ENCODE measurements at places on chromosomes 6 and 20.

- DNase-seq, result no peak
These were observed 49.2 kb upstream of the ALDH8A1 start for GRCh38 chr6:134999107-134999506.

DNA sequence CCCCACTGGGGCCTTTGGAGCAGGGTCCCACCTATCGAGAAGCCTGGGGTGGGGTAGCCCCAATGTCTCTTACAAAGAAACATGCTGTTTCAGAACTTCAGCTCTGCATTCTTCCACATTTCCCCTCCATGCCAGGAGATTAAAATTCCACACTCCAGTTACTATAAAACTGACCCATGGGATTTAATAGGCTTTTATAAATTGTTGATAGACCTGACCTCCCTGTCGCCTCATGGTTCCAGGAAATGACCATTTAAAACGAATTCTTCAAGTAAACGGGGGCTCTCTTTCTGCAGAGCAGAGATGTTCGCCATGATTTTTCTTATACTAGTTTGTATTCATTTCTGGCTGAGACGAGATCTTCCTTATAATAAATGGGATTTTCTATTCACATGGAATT lies 19.3 kb downstream of the RIN2 start:
- no peak for DNase-seq

GRCh38 chr6:133184798-133185372 lies 56.3 kb upstream of the EYA4 start:
- DNase-seq, result peak; percentile 32

- DNase-seq, result peak; percentile 71
These were observed 4.6 kb downstream of the ZNF184 start for GRCh38 chr6:27468334-27468733.

- peak; percentile 22 for DNase-seq
These were observed 213.5 kb upstream of the PDE10A start for GRCh38 chr6:165876588-165876987.

DNA sequence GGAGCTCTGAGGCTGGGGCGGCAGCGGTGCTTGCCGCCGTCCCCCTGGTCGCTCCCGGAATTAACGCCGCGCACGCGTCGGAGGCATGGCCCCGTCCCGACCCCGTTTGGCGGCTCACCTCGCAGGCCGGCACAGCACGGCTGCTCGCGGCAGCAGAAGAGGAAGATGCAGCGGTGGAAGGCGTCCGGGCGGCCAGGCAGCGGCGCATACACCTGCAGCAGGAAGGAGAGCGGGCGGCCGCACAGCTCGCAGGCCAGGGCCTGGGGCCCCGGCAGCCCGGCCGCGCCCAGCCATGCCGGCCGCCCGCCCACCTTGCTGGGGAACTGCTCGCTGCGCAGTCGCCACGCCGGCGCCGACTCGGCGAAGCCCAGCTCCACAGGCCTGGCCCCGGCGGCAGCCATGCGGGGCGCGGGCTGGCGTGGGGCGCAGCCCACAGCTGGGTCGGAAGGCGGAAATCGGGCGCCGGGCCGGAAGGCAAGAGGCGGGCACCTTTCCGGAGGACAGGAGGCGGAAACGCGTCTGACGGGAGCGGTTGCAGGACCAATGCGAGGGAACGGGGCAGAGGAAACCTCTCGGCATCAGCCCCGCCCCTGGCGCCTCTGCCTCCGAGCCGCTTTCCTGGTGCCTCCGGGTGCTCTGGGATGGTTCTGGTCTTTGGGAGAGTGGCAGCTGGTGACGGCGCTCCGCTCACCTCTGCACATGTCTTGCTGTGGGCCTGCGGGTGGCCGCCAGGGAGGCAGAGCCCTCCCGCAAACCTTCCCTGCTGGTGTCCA lies at the start of gene PDCD2:
Gene PDCD2 (minus strand): TSS at position 457 of the 773 bp plus-strand sequence. CDS start 56 bp downstream, at position 401.
- DNase-seq, result peak; percentile 90

DNA sequence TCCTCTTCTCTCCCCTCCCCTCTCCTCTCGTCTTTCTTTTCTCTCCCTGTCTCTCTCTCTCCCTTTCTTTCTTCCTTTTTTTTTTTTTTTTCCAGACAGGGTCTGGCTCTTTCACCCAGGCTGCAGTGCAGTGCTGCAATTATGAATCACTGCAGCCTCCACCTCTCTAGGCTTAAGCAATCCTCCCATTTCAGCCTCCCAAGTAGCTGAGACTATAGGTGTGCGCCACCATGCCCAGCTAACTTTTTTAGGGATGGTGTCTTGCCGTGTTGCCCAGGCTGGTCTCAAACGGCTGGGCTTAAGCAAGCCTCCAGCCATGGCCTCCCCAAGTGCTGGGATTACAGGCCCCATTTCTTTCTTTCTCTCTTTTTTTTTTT lies 59.9 kb upstream of the NCOA3 start:
- DNase-seq, result no peak

GRCh38 chr20:14902432-14903089 lies 565.1 kb upstream of the FLRT3 start:
- no peak for DNase-seq

GRCh38 chr20:62642666-62643520 lies 590 bp downstream of the SLCO4A1 start:
- DNase-seq, result peak; percentile 54

DNA sequence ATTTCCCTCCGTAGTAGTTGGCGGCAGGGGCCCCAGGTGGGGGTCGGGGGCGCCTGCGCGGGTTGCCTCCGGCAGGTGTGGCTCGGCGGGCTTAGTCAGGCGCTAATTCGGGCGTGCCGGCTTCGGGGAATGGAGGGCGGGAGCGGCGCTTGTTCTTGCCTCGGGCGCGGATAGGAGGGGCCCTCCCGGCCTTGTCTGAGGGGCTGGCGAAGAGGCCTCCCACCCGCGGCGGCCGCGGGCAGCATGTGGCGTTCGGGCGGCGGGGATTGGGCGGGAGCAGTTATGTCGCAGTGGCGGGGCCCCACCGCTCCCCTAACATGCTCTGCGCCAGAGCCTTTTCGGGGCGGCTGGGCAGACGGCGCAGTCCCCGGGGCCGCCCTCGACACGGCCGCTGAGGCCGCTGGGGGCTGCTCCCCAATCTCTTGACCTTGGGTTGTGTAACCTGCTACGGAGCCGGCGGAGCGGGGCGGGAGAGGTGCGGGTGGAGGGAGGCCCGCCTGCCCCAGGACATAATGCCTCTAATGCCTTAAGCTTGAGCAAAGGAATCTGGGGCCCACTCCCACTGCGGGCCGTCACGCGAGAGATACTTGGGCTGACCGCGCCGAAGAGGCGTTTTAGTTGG lies 1.1 kb downstream of the AMD1 start:
- DNase-seq, result peak; percentile 57

DNA sequence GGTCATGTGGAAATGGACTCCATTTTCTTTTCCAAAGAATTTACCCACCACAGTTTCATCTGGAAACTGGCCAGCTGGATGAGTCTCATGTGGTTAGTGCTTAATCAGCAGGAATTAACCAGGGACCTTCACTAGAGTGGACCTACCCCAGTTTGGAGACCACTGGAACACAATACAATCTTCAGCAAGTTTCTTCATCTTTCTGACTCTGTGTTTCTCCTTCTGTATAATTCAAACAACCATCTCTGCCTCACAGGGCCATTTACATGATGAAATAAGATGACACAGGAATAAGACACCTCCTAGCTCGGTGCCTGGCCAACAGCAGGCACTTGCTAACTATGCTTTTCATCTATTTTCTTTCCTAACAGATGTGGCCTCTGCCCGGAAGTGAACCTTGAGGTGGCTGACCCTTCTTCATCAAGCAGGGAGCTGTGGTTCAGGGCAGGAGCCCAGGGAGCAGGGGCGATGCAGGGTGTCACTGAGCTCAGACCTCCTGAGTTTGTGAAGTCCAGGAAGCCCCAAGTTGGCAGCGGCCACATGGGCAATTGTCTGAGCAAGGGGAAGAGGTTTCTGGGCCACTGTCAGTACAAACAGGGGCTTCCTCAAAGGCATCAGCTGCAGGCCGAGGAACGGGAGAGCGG lies 98.8 kb downstream of the SOD2 start:
- peak; percentile 22 for DNase-seq

DNA sequence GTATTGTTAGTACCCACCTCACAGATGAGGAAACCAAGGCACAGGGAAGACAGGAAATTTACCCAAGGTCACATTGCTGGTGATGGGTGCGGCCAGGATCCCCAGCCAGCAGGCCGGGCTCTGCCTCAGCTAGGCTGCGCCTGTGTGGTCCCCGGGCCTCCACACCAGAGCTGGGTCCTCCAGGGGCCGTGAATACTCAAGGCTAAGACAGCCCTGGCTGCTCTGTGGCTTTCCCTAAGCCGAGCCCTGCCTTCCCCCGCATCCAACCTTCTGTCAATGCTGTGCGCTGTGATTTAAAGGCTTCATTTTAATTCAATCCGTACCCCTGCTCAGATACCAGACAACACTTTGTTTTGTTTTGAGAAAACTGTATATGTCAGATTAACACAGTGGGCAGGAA lies 246.7 kb downstream of the TTLL2 start:
- no peak for DNase-seq

- no peak for DNase-seq
These were observed 211.1 kb downstream of the PLCB4 start for GRCh38 chr20:9279918-9280401.

DNA sequence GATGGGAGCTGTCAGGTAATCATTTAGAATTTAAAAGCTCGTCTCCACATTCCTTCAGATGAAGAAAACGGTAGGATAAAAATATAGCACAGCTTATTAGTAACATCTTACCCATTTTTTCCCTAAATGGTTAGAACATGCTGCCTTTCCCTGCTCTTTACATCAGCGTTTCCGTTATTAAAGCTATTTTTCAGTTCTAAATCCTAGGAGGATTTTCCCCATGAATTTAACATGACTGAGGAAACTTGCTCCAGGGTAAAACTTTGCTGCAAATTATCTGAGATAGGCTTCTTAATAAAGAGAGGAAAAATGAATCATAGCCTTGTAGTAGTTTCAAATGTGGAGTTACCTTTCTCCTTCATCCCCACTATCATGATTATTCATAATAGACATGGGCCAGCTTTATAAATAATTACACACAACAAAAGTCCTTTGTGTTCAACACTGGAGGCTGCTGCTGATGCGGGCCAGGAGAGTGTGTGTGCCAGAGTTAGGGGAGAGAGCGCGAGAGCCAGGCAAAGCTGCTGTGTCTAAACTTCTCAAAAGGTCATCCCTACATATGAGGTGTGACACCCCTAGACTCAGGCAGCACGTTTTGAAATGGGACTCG lies 24.4 kb downstream of the MYLIP start:
- no peak for DNase-seq

GRCh38 chr6:117233145-117233544 lies 32.2 kb upstream of the VGLL2 start:
- peak; percentile 5 for DNase-seq

- DNase-seq, result peak; percentile 18
These were observed 95.1 kb downstream of the MMS22L start for GRCh38 chr6:97187951-97188350.

DNA sequence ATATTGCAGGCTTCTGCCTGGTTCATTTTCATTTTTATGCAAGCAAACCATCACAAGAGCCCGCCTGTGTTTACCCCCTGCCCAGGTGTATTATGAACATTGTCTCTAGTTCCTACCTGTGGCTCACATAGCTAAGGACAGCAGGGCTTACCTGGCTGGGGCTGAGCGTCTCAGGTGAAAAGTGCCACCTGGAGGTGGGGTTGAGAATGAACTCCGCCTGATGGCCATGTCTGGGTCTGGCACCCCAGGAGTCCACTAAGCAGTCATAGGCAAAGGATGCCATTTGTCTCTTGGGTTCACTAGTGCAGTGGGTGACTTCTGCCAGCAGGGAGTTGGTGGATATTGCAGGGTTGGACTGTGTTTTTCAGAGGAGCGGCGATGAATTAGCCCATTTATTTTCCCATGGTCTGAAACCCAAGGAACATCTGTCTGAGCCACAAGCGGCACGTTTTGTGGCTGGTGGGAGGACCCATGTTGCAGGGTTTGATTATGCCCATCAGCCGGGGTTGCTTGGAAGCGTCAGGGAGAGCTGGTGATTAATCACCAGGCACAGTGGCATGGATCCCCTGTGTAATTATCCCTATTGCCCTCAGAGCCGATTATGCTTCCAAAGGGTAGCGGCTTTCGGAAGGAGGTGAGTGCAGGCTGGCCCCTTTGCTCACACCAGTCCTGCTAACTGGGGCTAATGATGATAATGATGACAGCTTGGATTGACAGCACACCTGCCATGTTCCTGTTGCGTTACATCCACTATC lies 92.1 kb downstream of the CDH26 start:
- DNase-seq, result no peak

- DNase-seq, result no peak
These were observed 38.0 kb downstream of the KLHL31 start for GRCh38 chr6:53627391-53628218.

DNA sequence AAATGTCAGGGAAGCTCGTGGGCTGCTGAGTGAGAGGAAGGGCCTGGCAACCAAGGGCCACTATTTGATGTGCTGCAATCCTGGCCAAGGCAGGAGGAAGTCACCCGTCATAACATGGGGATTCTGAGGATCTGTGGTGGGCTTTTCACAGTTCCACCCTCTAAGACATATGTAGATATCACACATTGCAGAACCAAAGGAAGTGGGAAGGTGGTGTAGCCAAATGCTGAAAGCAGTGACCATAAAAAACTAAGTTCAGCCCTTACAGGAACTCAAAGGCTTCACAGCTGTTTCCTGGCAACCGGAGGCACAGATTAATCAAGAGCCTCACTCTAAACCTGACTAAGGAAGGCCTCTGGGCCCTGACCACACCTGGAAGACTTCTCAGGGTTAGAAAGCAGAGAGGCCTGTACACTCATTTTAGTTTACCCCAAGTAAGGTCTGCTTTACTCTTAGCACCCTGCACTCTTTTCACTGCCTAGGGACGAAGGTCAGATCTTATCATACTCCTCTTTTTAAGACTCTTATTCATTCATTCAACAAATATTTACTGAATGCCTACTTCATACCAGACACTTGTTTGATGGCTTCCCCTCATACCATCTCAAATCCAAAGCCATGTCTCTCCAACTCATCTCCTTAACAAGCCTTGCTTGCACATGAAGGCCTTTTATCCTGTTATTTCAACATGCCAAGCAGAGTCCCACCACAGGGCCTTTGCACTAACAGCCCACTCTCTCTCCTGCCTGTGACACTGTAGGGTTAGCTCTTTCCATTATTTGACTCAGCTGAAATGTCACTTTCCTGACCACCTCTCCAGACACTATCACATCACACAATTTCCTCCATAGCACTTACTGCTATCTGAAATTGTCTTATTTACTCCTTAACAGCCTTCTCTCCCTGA lies 2.6 kb downstream of the UBE2V1 start:
- peak; percentile 67 for DNase-seq

- no peak for DNase-seq
These were observed 53.6 kb downstream of the CDH26 start for GRCh38 chr20:60011512-60012507.

GRCh38 chr6:117600008-117600743 lies 2.1 kb downstream of the GOPC start:
- DNase-seq, result peak; percentile 51

Data from iris pigment epithelial cell (primary cell).